ENCODE measurements at places on chromosomes 6 and 20. TPM values are rescaled to one million over a fixed set of nuclear protein-coding genes. Genes with fewer than 3 reads are reported as not detected.

The FLRT3 gene
- not detected for total RNA-seq

DNA sequence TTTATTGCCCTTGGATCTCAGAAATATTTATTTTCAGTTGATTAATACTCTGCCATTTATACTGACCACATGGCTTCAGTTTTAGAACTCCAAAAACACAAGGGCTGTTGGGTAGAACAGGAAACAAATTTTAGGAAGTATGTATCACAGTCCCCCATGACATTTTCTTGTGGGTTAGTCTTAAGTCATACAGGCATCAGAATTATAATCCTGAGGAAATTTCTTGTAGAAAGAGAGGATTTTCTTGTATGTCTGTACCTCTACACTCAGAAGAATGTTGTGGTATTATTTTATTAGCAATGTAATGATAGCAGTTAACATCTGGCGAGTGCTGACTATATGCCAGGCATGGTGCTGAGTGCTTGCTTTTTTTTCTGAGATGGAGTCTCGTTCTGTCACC lies 302.9 kb downstream of the CLIC5 start:
- no peaks in the 10 kb centered on the region for H3K36me3 ChIP-seq
- no peak overlapping the region for H3K4me3 ChIP-seq
- H3K27ac ChIP-seq: peak overlapping the region; percentile 79
- peaks cover 72% of the 10 kb centered on the region for H3K4me1 ChIP-seq
- no peaks in the 10 kb centered on the region for H3K27me3 ChIP-seq

The KCNK15 gene
- total RNA-seq: 0.77 TPM

DNA sequence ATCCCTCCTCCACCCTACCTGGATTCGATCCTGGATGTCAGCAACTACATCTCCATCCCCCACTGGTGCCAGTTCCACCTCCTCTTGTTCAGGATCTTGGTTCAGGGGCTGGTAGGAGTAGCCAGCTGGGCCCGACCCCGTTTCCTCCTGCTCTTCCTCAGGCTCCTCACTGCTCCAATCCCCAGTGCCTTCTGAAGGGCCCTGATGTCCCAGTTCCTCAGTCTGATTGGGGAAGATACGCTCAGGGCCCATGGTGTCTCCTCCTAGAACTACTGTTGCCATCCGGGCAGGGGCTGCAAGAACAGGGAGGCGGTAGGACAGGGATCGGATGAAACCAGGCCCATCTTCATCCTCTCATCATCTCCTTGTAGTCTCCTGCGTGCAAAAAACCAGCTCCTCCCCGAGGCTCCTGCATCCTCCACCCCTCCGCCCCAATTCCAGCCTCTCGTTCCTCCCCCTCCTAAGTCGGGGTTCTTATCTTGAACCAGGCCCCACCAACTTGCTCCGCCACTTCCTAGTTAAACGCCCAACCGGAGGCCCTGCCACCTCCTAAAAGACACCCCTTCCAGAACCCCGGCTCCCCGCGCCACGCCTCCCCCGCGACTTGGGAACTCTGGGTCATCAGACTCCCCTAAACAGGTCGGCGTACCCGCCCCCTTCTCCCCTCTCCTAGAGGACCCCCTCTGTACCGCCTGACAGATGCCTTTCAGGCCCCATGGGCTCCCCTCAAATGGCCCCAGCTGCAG lies 476 bp downstream of the MEA1 start:
- no peak for DNase-seq
- H3K4me3 ChIP-seq: peak overlapping the region; percentile 94
- no peaks in the 10 kb centered on the region for H3K27me3 ChIP-seq
- H3K36me3 ChIP-seq: peaks cover 46% of the 10 kb centered on the region

The PLA2G7 gene
- total RNA-seq: not detected

- DNase-seq: no peak
- no peaks in the 10 kb centered on the region for H3K36me3 ChIP-seq
- no peak overlapping the region for H3K27ac ChIP-seq
These were observed 1.9 kb downstream of the PTK7 start for GRCh38 chr6:43077981-43078511.

The KHDC1L gene
- total RNA-seq: not detected

- H3K4me1 ChIP-seq: no peaks in the 10 kb centered on the region
- no peaks in the 10 kb centered on the region for H3K36me3 ChIP-seq
- no peak overlapping the region for H3K27ac ChIP-seq
These were observed 55.9 kb downstream of the ANKEF1 start for GRCh38 chr20:10090588-10091166.

DNA sequence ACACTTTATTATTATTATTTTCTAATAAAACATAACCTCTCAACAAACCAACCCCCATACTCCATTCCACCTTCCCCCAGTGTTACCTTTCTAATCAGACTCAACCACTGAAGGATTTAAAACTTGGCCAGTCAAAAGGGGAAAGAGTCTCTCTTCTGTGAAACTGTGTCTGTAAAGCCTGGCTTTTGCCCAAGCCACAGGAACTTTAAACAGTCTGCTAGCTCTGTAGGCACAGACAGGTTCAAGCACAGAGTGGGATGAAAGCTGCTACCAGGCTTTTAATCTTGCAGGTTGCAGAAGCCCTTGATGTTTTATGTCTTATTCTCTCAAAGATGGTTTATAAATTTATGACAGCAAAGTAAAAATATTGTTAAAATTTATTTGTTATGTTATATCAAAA lies 585.7 kb downstream of the TENT5A start:
- no peak for DNase-seq
- no peaks in the 10 kb centered on the region for H3K27me3 ChIP-seq
- no peaks in the 10 kb centered on the region for H3K36me3 ChIP-seq

DNA sequence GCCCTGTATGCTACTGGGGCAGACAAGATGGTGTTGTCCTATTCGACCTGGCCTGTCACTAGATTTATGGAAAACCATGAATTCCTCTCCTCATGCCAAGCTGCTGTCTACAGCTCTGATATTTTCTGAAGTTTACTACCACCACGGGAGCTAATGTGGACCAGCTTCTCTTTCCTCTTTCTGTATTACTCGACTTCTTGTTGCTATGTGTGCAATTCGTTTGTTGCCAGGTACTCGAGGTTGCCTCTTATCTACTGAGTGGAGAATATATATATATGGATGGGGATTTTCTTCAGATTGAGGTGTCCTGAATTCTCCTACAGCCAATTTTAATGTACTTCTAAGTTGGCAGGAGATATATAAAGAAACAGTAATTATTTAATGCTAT lies 34.7 kb downstream of the MAN1A1 start:
- H3K27ac ChIP-seq: peak overlapping the region; percentile 89
- no peak for DNase-seq
- no peaks in the 10 kb centered on the region for H3K36me3 ChIP-seq
- H3K27me3 ChIP-seq: no peaks in the 10 kb centered on the region
- peaks cover 53% of the 10 kb centered on the region for H3K4me1 ChIP-seq

DNA sequence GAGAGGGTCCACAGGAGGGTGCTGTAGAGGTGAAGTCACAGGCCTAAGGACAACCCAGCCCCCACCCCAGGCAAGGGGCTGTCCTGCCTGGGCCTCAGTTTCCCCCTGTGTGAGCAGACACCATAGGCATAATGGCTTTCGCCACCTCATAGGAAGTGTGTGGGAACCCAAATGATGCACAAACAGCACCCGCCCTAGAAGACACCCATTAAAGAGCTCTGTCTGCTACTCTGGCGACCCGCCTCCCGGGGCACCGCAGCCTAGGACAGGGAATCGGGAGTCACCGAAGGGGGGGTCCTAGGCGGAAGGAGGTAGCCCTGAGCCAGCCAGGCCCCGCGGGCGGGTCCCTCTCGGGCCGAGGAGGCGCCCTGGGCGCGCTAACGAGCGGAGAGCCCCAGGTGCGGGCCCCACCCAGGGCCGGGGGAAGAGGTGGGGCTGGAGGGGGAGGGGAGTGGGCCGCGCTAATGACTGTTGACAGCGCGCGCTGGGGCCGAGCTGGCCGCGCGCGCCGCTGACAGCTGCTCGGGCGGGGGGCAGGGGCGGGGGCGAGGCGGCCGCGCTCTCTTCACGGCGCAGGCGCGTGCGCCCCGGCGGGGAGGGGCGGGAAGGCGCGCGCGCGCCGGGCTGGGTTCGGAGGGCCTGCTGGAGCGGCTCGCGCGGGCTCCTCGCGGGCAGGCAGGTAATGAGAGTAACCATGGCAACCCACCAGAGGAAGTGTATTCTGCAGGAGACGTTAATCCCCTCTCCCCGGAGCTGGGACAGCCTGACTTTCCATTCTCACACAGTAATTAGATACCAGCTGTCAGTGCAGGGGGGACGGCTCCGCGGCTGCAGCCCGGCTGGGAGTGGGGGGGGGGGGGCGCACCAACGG lies 48.9 kb downstream of the NOL4L start:
- peak overlapping the region; percentile 89 for H3K27ac ChIP-seq
- peak; percentile 84 for DNase-seq
- H3K4me1 ChIP-seq: peaks cover 74% of the 10 kb centered on the region
- peaks cover 4% of the 10 kb centered on the region for H3K36me3 ChIP-seq

GRCh38 chr6:36127462-36128016 lies 2.8 kb upstream of the MAPK13 start:
- no peak for DNase-seq
- H3K4me3 ChIP-seq: no peak overlapping the region
- H3K4me1 ChIP-seq: peaks cover 53% of the 10 kb centered on the region

The EPPIN gene
- not detected for total RNA-seq

GRCh38 chr20:24388828-24389380 lies 80.5 kb upstream of the SYNDIG1 start:
- DNase-seq: no peak
- no peaks in the 10 kb centered on the region for H3K36me3 ChIP-seq
- no peak overlapping the region for H3K27ac ChIP-seq
- peaks cover 3% of the 10 kb centered on the region for H3K27me3 ChIP-seq
- H3K4me1 ChIP-seq: peaks cover 7% of the 10 kb centered on the region

DNA sequence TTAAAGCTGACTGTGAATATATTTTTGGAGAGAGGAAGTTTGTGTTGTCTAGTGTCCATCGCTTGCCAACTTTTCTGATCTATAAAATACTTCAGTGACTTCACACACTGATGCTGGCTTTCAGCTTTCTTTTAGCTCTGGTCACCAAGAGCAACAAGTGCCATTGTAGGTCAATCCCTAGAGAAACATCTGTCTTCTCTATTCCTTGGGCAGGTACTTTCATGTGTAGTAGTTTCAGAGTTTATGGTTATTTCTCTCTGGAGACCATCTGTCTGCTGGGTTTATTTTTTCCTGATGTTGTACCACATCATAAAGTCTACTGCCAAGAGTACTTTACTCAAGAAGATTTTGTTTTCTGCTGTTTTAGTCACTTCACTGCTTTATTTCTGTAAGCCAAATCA lies 249.9 kb downstream of the KHDC1L start:
- H3K36me3 ChIP-seq: peaks cover 11% of the 10 kb centered on the region
- H3K27me3 ChIP-seq: no peaks in the 10 kb centered on the region
- no peak overlapping the region for H3K4me3 ChIP-seq
- no peaks in the 10 kb centered on the region for H3K4me1 ChIP-seq

The HAO1 gene
- total RNA-seq: not detected

Measured in activated CD4-positive, alpha-beta memory T cell treated with anti-CD3 and anti-CD28 coated beads for 36 hours (primary cell).